Hematopoietic multipotent progenitor cell treated with erythropoietin and hydrocortisone succinate and interleukin-3 and kit ligand, for 15 days (in vitro differentiated cells): ENCODE measurements at places on chromosomes 3 and 15.

DNA sequence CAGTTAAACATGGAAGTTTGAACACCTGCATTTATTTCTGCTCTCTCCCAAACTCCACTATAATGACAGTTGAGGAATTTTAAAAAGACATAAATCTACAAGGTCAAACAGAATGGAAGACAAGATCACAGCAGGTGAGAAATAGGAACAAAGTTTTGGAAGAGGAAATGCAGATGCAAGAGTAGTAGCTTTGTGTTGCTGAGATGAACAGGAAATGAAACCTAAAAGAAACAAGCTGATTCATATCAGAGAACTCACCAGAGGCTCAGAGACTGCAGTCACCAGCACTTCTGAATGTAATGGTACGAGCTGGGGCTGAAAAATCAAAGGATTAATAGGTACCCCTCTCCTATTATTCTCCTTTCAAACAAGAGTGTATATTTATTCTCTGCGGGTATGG, 459.9 kb downstream of the RAP2B start:
- no peak for DNase-seq

DNA sequence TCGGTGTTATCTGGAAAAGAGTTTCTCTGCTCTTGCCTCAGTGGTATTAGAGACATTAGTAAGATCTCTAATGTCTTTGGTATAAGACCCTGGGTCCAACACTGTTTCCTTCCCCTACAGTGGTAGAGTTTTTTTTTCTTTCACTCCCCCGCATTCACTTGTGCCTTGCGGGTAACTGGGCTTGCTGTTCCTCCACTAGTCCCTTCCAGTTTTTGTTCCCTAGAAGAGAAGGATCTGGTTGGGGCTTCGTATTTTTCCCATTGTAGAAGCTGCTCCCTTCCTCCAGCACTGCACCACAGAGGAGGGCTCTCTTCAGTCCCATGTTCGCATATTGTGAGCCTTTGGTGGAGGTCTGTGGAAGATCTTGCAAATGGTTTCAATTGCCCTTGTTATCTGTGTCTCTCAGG, 13.7 kb downstream of the CTDSPL2 start:
- DNase-seq: no peak

DNA sequence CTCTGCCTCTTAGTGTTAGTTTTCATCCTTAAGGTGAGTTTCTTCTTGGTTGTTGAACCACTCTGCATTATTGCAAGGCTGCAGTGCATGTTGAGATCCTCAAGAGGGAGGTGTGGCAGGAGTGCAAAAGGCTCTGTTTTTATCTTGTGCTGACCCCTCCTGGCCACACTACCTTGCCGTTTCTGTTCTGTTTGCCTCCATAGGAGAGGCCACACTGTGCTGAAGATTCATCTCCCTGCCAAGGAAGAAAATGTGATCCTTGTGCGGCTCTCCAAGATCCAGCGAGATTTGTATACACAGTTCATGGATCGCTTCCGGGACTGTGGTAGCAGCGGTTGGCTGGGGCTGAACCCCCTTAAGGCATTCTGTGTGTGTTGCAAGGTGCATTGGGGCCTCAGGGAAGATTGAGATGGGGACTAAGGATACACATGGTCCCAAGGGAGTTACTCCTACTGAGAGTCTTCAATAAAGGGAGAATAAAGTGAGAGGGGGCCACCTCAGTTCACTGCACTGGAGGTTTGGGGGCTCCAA, 33.0 kb upstream of the TEX264 start:
- DNase-seq: peak; percentile 46

DNA sequence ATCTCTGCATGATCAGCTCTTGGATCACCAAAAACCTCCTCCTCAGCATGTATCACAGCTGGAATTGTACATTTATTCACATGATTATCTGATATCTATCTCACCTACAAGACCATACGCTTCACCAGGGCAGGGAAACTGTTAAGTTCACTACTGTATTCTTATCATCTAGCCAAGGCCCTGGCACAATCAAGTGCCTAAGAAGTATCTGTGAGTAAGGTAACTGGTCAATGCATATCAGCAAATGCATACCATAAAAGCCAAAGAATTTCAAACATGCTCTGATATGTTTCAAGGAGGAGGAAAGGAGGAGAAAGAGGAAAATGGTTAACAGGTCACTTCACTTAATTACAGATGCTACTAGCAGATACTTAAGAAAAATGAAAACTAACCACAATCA, 158.4 kb downstream of the LIPC start:
- no peak for DNase-seq

DNA sequence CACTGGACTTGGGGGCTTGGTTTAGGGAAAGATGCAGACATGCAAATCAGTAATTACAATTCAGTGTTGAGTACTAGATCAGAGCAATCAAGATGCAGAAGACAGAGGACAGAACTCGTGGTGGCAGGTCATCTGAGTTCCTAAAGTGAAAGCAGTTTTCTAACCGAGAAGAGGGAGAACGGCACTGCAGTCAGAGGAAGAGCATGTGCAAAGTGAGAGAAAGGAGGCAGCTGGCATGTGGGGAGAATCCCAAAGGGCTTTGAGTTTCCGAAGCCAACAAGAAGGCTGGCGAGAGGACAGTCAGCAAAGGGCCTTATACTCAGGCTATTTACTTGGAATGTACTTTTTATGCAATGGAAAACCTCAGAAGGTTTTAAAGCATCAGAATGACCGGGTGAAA, 87.0 kb downstream of the ANP32A start:
- no peak for DNase-seq

- no peak for DNase-seq
Observed at GRCh38 chr3:58495101-58495500, 3.2 kb downstream of the KCTD6 start.

DNA sequence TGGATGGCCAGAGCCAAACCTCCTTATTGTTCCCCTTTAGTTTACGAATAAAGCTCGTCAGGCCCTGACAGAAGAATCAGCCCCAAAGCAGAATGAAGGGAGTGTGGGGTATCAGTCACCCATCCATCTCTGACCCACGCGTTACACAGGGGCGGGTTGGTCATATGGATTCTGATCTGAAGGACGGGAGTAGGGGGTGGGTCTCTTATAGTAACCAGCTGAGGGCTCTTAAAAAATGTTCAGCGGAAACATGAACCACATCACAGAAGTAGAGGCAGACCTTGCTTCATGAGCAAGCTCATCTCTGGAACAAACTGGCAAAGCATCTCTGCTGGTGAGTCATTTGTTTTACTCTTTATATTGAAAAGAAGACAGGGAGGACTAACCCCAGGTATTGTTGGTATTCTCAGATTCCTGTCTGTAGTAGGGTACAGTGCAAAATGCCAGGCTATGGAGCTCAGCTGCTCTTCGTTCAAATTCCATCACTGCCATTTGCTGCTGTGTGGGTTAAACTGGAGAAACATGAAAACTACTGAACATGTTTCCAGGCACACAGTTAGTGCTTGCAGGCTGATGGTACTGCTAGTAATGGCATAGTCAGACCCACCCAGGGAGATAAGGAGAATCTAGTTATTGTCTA, at the start of gene CXCR6:
TSS of gene CXCR6 (plus strand) at position 258 of the 640 bp plus-strand sequence. CDS start 3,018 bp downstream, outside the sequence.
- no peak for DNase-seq

- peak; percentile 5 for DNase-seq
Observed at GRCh38 chr3:138114988-138115971, at the start of gene DZIP1L. Gene DZIP1L (minus strand): TSS chr3:138115608. CDS start chr3:138103971, 11,637 bp downstream.

- DNase-seq: no peak
Observed at GRCh38 chr3:143236226-143236964, 116.8 kb downstream of the CHST2 start.

GRCh38 chr15:41161336-41161735, 45.3 kb upstream of the INO80 start:
- DNase-seq: no peak

- no peak for DNase-seq
Observed at GRCh38 chr15:52360229-52361203, 64.9 kb upstream of the MYO5C start.

- DNase-seq: no peak
Observed at GRCh38 chr3:101811875-101812274, 32.9 kb downstream of the NXPE3 start.

GRCh38 chr15:80932989-80933388, 56.6 kb downstream of the MESD start:
- no peak for DNase-seq

DNA sequence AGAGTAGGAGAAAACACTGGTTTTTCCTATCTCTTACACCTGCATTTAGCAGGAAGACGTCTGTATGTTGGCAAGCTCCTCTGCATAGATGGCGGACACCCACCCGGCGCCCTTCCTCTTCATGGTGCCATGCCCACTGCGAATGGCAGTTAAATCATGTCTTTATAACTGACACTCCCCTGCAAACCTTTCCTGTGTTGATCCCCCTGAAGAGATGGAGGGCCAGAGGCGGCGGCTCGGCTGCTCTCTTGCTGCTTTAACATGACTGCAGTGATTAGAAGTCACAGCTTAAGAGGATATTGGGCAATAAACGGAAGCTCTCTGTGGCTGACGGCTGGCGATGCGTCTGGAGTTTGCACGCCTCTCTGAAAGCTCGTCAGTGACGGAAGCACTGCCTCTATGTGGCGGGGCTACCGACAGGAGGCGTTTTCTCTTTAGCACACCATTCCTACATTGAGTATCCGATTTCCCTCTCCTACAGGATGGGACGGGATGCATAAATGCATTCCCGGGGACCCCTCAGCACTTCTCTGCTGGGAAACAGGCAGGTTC, 25.5 kb upstream of the SNRPA1 start:
- peak; percentile 8 for DNase-seq

- DNase-seq: no peak
Observed at GRCh38 chr3:54374214-54374852, 252.0 kb downstream of the CACNA2D3 start.

DNA sequence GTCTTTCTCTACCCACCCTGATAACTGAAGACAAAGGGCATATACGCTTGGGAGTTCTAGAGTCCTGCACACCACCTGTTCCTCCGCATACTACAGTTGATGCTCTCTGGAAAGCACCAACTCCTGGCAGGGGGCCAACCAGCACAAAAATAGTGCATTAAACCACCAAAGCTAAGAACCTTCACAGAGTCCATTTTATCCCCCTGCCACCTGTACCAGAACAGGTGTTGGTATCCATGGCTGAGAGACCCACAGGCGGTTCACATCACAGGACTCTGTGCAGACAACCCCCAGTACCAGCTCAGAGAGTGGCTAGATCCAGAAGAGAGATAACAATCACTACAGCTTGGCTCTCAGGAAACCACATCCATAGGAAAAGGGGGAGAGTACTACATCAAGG, 114.4 kb upstream of the POU1F1 start:
- no peak for DNase-seq

DNA sequence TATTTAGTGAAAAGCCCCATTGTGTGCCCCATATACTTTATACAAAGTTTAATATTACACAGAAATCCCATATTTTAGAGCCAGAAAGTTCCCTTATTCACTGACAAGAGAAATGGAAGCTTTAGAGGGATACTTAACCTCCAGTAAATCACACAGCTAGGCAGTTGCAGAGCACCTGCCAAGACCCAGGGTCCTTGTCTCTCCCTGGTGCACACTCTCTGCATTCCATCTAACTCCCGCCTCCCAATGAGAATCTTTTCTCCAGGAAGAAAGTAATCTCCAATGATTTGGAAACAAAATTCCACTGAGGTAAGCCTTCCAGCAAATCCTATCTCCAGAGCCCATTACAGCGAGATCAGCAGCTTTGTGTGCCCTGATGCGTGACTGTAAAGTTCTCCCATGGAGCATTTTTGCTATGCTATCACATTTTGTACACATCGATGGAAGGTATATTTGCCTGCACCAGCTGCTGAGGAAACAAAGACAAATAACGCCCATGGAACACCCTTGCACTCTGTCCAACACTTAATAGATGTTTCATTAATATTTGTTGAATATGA, 41.4 kb downstream of the ULK4 start:
- DNase-seq: no peak

DNA sequence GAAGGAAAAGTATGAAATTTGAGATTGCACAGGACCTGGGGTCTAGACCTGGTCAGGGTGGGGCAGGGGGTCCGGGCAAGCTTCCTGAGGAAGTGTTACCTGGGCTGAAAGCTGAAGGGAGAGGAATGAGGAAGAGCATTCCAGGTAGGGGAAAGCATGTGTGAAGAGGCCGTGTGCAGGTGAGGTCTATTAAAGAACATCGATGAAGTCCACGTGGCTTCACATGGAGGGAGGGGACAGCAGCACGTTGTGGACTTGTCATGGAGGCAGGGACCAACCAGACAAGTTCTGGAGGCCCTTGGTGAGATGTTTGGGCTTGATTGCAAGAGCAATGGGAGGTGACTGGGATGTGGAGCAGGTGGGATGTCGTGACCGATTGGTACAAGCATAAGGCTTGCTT, 47.1 kb downstream of the IDH2 start:
- no peak for DNase-seq

DNA sequence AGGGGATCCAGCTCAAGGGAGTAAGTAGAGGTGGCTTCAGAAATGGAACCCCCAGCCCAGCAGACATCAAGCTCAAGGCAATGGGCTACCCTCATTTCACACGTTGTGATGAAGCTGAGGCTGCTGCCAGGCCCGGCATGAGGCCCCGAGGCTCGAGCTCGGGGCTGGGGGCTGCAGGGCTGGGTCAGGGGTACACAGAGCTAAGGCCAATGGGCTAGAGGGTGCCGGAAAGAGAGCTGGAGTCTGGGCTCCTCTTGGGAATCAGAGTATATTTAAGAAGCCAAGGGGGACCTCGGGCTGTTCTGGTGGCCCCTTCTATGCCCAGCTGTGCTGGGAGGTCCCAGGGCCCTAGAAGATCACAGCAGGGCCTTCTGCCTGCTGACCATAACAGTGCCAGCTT, 7.4 kb downstream of the PRSS50 start:
- no peak for DNase-seq

- DNase-seq: no peak
Observed at GRCh38 chr3:18112674-18113375, 312.3 kb downstream of the SATB1 start.

GRCh38 chr15:52680761-52681160, 1.6 kb upstream of the ATOSA start:
- DNase-seq: no peak

DNA sequence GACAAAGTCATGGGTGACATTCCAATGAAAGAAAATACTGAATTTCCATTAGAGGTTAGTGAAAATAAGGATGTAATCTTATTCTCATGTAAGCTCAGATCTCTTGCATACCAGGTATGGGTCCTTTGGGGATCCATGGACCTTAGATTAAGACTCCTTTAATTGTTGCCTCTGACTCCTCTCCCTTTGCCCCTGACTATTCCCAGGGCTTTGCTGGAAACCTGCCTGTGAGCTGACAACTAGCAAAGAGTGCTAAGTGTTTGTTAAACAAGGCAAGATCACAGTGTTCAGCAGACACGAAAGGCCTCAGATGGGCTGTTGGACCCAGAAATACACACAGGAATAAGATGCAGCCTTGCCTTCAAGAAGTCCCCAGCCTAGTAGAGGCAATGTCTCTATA, 32.1 kb downstream of the ACKR2 start:
- DNase-seq: no peak

- no peak for DNase-seq
Observed at GRCh38 chr3:32403663-32404062, 12.0 kb downstream of the CMTM7 start.

DNA sequence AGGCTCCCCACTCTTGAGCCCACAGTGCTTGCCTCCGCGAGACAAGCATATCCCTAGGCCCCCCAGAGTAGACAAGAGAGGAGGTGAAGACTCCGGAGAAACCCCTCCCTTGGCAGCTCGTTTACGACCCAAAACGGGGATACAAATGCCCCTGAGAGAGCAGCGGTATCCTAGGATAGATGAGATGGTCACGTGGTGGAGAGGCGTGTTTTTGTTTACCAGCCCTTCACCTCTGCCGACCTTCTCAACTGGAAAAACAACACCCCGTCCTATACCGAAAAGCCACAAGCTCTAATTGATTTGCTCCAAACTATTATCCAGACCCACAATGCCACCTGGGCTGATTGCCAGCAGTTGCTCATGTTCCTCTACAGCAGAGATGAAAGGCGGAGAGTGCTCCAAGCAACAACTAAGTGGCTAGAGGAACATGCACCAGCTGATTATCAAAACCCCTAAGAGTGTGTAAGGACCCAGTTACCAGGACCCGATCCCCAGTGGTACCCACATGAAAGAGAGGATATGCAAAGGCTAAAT, 99.5 kb upstream of the OSBPL11 start:
- no peak for DNase-seq
